ENCODE measurements at places on chromosomes 11 and 22.

- DNase-seq = no peak
Measured at GRCh38 chr11:60994541-60995080, 23.1 kb downstream of the CD6 start.

GRCh38 chr11:14356342-14356741, 2.6 kb downstream of the RRAS2 start:
- DNase-seq = no peak

- DNase-seq = no peak
Measured at GRCh38 chr11:79152511-79152910, 288.3 kb downstream of the TENM4 start.

DNA sequence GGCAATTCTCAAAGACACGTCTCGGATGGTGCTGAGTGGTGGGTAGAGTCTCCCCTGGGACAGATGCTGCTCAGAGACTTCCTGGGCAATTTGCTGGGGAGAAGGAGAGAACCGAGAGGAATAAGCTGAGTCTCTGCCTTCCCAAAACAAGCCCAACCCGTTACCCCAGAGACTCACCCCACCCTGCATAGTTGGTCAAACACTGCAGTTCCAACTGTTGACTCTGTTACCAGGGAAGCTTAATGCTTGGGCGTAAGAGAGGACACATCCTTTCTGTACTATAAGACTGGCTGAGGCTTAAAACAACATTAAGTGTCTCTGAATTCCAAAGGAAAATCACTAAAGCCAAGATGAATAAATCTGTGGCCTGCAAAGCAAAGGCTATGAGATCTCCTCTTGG, 68.1 kb downstream of the CCDC81 start:
- no peak for DNase-seq

DNA sequence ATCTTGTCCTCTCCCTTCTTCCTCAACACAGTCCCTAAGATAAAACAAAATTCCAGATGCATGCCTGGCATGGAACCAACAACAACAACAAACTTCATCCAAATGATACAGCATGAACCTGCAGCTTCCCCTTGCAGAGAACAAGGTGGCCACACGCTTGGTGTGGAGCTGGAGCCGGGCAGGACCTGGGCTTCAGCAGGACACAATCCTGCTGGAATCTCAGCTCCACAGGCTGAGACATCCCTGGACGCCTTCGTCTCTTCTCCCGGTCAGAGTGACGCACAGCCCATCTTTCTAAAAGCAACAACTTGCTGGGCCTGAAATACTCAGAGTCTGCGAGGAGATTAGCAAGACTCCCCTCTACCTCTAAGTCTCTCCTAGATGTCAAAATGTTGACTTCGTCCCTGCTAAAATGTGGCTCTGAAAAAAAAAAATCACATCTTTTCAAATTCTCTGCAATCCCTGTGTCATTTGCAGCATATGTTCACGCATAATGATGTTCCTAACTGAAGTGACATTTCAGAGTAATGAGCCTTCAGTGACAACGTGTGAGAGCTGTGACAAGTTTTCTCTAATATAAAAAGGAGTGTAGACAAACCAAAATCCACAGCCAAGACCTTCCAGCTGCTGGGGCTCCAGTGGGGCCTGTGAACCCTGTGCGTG, 1232.3 kb downstream of the TBC1D22A start:
- DNase-seq = no peak

GRCh38 chr11:13784855-13785254, 116.4 kb downstream of the FAR1 start:
- no peak for DNase-seq

DNA sequence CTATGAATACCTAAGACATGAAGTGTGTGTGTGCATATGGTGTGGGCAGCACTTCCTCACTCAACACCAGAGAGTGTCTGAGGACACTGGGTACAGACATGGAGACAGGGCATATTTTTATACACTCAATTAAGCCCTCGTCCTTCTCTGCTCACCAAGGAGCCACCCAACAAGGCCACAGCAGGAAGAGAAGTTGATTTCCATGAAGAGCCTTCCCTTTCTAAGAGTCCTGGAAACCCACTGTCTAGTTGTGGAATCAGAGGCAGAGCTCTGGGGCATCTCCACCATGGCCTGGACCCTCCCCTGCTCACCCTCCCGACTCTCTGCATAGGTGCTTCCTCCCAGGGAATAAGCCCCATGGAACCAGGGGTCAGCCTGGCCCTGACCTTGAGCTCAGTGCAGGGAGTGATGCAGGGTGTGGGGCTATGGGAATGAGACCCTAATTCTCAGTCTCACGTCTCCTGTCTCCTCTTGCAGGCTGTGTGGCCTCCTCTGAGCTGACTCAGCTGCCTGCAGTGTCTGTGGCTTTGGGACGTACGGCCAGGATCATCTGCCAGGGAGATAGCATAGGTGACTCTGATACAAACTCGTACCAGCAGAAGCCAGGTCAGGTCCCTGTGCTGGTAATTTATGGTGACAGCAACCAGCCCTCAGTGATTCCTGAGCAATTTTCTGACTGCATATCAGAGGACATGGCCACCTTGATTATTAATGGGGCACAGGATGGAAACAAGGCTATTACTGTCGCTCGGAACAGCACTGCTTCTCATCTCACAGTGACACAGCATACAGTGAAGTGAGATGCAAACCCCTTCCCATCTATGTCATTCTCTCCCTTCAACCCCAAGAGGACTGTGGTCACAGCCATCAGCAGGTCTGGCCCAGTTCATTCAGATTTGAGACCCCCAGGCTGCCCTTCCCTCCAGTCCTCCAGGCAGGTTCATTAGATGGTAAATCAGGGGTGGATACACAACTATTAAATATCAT, 14.6 kb upstream of the IGLL5 start:
- DNase-seq = no peak

DNA sequence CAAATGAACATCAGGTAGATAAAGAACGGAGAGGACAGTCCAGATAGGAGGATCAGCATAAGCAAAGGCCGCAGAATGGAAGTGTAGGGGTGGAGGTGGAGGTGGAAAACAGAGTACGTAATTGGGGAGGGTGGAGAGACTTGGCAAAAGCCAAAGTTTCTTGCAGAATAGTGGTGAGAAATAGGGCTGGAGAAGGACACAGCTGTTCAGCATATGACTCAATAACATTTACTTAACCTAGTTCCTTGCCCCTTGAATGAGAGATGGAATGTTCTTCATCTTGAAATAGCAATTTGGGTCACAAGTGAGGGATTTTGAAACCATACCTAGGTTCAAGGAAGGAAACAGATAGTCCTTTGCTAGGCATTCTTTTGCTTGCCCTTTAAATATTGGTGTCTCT, 235.9 kb upstream of the ARHGAP20 start:
- no peak for DNase-seq

DNA sequence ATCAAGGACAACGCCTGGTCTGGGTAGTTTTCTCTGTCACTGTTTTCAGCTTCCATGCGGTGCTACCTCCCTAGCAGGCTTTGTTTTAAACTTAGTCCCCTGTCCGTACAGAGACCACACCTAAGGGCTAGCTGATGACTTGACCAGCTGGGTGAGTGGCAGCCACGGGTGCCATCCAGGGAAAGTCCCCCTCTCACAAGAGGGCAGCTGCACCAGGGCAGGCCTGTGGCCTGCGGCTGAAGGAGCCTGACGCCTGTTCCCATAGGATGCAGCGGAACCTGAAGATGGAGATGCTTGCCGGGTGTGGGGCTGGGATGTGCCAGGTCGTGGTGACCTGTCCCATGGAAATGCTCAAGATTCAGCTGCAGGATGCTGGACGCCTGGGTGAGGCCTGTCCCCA, 19.9 kb downstream of the SLC25A18 start:
- no peak for DNase-seq

GRCh38 chr11:13343067-13343466, 65.5 kb downstream of the BMAL1 start:
- no peak for DNase-seq

- no peak for DNase-seq
Measured at GRCh38 chr22:17140826-17141766, 18.0 kb downstream of the HDHD5 start.

DNA sequence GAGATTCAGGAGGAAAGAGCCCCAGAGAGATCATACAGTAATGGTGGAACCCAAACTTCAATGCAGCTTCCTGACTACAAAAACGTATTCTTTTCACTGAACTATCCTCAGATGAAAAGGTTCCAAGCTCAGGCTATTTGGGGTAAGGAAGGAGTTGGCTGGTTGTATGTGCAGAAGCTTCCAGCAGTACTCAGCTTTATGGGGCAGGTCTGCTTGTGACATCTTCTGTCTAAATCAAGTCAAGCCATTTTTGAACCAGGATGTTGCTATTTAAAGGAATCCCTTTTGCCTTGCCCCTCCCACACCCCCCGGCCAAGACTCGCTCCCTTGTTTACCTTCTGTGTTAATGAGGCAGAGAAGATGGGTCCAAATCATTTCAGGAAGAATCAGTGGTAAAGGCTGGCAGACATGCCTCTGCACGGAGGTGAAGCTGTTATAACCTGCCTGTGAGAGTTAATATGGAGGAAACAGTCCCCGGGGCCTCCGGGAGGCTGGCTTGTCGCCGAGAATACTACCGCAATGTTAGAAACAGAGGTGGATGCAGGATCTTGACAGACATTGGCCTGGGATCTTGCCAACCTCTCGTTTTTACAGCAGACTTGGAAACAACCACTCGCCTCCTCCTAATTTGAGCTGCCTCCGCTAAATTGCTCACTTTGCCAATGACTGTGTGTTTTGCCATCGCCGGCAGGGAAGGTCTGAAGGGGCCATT, 45.4 kb downstream of the TIMP3 start:
- DNase-seq = no peak
